ENCODE measurements at places on chromosomes 6 and 20. TPM values are rescaled to one million over a fixed set of nuclear protein-coding genes. Genes with fewer than 3 reads are reported as not detected.

- DNase-seq: no peak
These were observed 77.6 kb downstream of the TBC1D7 start for GRCh38 chr6:13250703-13251102.

C20orf204 gene
- total RNA-seq: not detected

GRCh38 chr20:53902968-53903651 lies 167.3 kb downstream of the BCAS1 start:
- no peak for DNase-seq

GRCh38 chr6:157380779-157381561 lies at the start of gene ZDHHC14:
ZDHHC14 (plus strand) TSS chr6:157381190.
- DNase-seq: peak; percentile 57

HLA-DQA1 gene
- 7.4 TPM for total RNA-seq

- no peak for DNase-seq
These were observed 56.5 kb upstream of the CCN2 start for GRCh38 chr6:132007474-132008190.

LY6G6F gene
- total RNA-seq: not detected

GRCh38 chr6:14918200-14918907 lies 327.5 kb upstream of the JARID2 start:
- no peak for DNase-seq

DNA sequence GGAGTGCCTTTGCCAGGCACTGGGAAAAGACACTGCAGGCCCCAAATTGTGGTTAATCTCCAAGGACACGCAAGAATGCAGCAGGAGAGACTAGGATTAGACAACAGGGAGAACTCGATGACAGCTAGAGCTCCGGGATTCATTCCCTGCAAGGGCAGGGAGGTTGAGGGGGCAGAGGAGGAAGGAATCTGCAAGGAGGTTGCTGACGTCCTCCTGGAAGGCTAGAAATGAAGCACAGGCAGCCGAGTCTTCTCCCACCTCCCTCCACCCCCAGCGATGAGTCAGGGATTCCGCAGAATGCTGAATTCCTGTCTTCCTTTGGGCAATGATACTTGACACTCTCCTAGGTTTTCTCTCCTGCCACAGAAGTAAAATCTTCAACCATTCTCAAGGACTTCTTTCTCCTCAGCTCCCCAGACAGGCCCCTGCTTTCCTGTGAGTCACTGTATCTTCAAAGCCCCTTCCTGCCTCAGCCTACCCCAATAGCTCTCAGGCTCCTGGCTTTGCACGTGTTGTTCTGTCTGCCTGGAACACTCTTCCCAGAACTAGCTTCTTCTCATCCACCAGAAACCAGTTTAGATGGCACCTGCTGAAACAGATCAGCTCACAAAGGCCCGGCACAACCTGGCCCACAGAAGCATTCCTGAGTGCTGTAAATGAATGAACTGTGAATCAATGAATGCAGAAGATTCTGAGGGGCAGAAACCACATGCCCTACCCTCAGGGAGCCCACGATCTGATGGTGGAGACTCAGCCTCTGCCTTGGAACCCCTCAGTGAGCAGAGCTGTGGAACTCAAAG lies 85.6 kb downstream of the MRPL14 start:
- DNase-seq: no peak

DNA sequence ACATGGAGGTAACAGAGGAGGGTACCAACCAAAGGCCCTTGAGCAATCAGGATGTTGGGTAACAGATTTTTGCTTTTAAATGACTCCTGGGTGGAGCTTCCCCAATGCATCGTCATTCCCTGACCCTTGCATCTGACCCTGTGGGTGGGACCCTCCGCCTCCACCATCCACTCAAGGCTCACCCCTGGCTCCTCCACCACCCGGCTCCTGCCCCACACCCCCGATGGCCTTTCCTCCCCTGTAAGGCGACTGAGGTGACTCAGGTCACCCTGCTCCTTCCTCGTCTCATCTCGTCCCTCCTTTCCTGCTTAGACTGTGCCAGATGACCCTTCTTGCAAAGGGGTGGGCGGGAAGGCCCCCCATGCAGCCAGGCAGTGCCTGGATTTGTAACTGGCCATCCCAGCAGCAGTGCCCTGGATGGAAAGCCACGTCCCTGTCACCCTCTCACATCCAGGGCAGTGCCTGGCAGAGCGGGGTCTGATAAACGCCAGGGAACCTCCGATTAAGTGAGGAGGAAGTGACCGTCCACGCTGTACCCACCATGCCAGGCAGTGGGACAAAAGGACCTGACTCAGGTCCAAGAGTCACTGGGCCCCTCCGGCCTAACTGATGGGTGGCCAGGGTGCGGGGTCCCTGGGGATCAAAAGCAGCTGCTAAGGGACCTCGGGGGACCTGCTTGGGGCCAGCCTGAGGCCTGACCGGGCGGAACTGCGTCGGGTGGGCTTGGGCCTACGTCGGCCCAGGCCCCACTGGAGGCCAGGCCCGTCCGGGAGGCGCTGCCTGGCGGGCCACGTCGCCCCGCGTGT lies 624 bp upstream of the NPEPL1 start:
- no peak for DNase-seq

- DNase-seq: no peak
These were observed 26.3 kb upstream of the FAM50B start for GRCh38 chr6:3822747-3823445.

DNA sequence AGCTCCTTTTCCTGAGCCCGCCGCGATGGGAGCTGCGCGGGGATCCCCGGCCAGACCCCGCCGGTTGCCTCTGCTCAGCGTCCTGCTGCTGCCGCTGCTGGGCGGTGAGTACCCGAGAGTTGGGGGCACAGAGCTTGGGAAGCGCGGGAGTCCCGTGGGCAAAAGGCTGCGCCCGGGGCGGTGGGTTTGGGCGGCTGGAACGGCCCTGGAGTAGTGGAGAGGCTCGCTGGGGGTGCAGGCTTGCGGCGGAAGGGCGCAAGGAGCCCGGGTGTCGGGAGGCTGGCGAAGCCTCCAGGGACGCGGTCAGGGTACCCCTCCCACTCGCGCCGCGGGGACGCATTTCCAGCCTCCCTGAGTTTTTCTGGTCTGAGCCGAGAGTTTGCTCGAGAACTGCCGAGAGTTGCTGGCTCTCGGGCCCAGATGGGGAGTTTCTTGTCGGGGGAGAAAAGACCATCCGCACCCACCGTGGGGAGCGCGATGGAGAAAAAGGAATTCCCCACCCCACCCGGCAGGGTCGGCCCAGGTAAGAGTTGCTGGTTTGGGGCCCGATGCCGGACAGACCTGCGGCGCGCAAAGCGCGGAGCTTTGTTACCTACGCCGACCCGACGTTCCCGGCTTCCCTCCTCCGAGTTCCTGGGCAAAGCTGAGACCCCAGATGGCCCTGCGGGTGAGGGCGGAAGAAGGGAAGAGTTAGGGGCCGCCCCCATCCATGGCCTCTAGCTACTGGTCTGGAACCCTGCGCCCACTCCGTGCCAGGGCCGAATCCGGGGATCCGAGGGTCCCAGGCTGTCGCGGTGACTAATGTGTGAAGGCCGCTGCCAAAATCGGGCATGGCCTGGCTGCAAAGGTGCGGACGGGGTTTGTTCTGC lies 584 bp downstream of the PTK7 start:
- DNase-seq: no peak

GRCh38 chr6:45691426-45691825 lies 313.7 kb upstream of the SUPT3H start:
- DNase-seq: no peak

PPP1R16B gene
- 2.8 TPM for total RNA-seq

DNA sequence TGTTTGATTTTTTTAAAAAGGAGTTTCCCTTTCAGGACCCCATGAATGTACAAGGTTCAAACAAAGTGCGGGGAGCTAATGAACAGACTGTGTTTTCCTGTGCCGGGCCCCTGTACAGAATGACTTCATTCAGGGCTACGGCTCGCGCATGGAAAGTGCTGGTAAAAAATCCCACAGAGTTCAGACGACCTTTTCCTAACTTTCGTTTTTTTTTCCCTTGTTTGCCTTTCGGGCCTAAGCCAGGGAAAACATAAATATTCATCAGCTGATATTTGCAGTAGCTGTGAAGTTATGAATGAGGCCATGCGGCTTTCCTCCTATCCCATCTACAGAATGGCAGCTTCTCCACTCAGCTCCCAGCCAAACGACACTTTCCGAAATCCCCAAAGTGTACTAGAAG lies 74.0 kb downstream of the HAO1 start:
- DNase-seq: no peak

GRCh38 chr20:57004416-57004815 lies 262.0 kb downstream of the BMP7 start:
- no peak for DNase-seq

DNA sequence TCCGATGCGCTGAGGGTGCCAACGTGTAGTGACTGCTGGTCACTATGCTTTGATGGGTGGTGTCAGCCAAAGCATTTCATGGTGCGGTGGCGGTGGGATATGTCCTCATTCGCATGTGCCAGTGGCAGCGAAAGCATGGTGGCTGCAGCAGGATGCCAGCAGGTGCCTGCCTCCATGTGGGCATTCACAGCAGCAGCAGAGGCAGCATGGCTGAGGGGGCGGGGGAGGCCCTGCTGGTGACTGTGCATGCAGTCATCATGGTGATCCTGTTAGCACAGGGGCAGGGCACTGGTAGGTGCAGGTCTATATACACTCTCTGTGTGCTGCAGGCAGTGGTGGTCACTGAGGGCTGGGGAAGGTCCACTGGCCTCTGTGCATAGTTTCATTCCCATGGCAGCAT lies 22.0 kb downstream of the FIG4 start:
- no peak for DNase-seq

- no peak for DNase-seq
These were observed 762.1 kb upstream of the CHD6 start for GRCh38 chr20:42380287-42380686.

GRCh38 chr6:45116714-45117410 lies 211.3 kb upstream of the RUNX2 start:
- no peak for DNase-seq

- no peak for DNase-seq
These were observed 197.0 kb upstream of the FKBP1C start for GRCh38 chr6:63014290-63014689.

- DNase-seq: no peak
These were observed 117.4 kb downstream of the RFX6 start for GRCh38 chr6:116994447-116994846.

- no peak for DNase-seq
These were observed 39.0 kb upstream of the MDFI start for GRCh38 chr6:41599015-41599851.

ABCF1 gene
- total RNA-seq: 34.1 TPM

DNA sequence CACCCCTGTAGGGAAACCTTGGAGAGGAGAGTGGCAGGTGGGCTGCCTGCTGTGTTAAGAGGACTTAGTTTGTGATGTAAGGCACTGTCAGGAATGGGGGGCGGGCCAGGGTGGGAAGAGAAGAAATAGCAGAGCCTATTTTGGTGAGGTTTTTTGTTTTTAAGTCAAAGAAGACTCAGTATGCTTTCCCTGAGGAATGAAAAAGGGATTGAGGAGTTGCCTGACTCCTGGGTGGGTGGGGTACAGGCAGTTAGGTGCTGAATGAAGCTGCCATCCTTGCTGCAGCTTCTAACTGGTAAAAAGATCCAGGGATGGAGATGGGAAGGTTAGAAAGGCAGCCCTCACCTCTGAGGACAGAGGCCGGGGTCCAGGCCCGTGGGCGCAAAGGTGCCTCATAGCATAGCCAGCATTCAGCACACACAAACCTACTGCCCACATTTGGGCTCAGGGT lies 37.9 kb downstream of the PLCG1 start:
- no peak for DNase-seq

GRCh38 chr6:1713016-1713600 lies 103.4 kb downstream of the FOXC1 start:
- DNase-seq: no peak

SNX21 gene
- total RNA-seq: 37.4 TPM

TRMT6 gene
- 19.8 TPM for total RNA-seq

ETV7 gene
- 1.3 TPM for total RNA-seq
